ENCODE measurements at places on chromosomes 7 and 10.
A peak's percentile ranks its signal among the peaks of the same experiment; 100 is the strongest.

GRCh38 chr7:71285571-71286145 lies 153.7 kb downstream of the GALNT17 start:
- H3K36me3 ChIP-seq: no peaks in the 10 kb centered on the region
- no peak for DNase-seq
- H3K27ac ChIP-seq: no peak overlapping the region
- H3K4me1 ChIP-seq: no peaks in the 10 kb centered on the region

DNA sequence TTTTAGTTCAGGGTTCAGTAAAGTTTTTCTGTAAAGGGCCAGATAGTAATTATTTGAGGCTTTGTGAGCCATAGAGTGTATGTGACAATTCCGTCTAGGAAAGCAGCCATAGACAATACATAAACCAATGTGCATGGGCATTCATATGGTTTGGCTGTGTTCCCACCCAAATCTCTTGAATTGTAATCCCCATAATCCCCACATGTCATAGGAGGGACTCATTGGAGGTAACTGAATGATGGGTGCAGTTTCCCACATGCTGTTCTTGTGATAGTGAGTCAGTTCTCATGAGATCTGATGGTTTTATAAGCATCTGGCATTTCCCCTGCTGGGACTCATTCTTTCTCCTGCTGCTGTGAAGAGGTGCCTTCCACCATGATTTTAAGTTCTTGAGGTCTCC lies 29.9 kb downstream of the SEC61G start:
- H3K4me3 ChIP-seq: no peak overlapping the region
- no peak overlapping the region for H3K27ac ChIP-seq
- DNase-seq: no peak
- H3K4me1 ChIP-seq: no peaks in the 10 kb centered on the region
- peaks cover 2% of the 10 kb centered on the region for H3K27me3 ChIP-seq

DNA sequence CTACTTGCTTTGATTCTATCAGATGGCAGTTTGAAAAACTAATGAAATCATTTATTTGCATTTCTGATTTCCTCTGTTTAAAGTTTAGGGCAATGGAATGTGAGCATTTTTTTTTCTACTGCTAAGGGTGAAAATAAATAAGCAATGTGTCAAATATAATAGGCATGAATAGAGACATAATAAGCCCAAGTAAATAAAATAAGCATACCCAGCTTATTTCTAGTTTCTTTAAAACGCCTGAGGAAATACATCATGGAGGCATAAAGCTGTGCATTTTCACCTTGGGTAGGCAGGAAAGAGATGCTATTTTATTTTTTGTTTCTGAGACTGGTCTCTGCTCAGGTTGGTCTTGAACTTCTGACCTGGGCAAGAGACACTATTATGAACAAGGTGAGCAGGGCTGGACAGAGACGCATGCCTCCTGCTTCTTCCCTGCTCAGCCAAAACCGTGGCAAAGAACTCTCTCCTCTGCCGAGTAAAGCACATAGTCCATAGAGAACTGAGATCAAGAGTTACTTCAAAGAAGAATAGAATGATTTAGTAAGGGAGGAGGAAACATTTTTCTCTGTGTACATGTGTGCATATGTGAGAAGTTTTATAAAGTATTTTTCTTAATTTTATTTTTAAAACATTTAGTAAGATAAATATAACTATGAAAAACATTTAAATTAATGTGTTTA lies 138.1 kb downstream of the GNAI1 start:
- H3K4me1 ChIP-seq: no peaks in the 10 kb centered on the region
- no peak for DNase-seq
- no peak overlapping the region for H3K27ac ChIP-seq
- no peaks in the 10 kb centered on the region for H3K36me3 ChIP-seq
- no peaks in the 10 kb centered on the region for H3K27me3 ChIP-seq
- no peak overlapping the region for H3K4me3 ChIP-seq

DNA sequence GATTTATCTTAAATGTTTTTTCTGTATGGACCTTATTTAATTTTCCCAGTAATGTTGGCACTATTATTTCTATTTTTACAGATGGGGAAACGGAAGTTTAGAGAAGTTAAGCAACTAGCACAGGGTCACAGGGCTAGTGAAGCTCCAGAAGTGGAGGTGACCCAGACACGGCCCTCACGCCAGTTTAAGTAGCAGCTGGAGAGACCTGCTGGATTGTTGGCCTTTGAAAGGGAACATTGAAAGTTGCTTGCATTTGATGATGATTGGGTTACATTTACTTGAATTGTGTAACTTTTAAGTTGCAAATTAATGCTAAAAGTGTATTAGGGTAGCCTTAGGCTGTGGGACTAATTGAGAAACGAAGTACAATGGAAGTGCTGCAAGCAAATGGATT lies 25.6 kb downstream of the CDK14 start:
- H3K27me3 ChIP-seq: no peaks in the 10 kb centered on the region
- H3K27ac ChIP-seq: peak overlapping the region; percentile 6
- H3K4me3 ChIP-seq: no peak overlapping the region
- H3K36me3 ChIP-seq: no peaks in the 10 kb centered on the region
- DNase-seq: no peak

DNA sequence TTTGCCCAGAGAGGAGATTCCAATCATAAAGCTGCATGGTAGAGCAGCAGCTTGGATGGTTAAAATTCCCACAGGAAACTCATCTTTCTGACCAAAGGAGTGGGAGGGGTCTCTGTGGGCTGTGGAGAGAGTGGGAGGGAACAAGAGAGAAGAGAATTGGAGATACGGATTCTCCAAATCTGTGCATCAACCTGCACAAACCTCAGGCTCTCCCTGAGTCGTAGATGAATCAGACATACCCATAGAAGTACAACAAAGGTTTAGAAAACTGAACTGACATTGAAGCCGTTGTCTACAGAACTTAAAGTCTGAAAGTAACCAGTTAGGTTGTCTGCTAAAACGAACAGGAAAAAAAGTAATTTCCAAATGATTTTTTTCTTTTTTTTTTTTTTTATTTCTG lies 41.9 kb downstream of the CYCS start:
- no peak overlapping the region for H3K4me3 ChIP-seq
- H3K27ac ChIP-seq: no peak overlapping the region
- H3K36me3 ChIP-seq: no peaks in the 10 kb centered on the region
- peaks cover 10% of the 10 kb centered on the region for H3K4me1 ChIP-seq

DNA sequence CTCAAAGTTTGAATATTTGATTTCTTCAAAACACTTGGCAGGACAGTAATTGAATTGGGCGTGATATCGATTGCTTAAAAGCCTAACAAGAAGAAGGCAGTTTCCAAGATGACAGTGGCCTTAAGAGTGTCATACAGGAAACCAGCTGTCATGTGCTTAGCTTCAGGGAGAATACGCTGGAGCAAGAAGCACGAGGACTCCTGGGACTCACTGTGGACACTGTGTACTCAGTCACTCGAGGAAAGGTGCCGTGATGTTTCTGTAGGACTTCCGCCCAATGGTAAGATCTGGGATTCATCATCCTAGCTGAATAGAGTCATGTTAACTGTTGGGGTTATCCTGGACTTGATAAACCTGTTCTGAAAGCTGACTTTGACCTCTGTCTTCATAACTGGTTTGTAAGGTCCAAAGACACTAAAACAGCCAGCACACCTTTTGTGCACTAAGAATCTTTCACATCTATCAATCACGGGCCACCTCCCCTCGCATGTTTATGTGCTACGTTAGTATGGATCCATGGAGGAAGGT lies 113.5 kb downstream of the CELF2 start:
- H3K27ac ChIP-seq: no peak overlapping the region
- H3K27me3 ChIP-seq: peaks cover 1% of the 10 kb centered on the region
- H3K4me3 ChIP-seq: no peak overlapping the region
- DNase-seq: no peak
- no peaks in the 10 kb centered on the region for H3K4me1 ChIP-seq
